ENCODE measurements at places on chromosomes 11 and 22.
A peak's percentile ranks its signal among the peaks of the same experiment; 100 is the strongest.

DNA sequence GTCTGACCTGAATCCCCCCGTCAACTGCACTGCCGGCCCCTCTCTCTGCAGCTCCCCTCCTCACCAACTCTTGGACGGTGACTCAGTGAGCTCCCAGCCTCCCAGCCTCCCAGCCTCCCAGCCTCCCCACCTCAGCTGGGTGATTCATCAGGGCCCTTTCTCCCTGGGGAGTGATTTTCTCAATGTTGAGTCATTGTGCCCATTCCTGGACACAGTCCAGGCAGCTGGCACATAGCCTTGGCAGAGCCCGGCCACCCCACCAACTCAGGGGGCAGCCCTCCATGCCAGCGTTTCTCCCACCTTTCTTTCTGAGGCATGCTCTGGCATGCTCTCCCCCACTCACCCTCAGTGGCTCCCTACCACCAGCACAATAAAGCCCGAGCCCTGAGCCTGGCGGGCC is 30.7 kb downstream of the PDE2A start:
- DNase-seq, result no peak

GRCh38 chr11:60710482-60710881 is 11.1 kb downstream of the MS4A8 start:
- DNase-seq, result no peak

DNA sequence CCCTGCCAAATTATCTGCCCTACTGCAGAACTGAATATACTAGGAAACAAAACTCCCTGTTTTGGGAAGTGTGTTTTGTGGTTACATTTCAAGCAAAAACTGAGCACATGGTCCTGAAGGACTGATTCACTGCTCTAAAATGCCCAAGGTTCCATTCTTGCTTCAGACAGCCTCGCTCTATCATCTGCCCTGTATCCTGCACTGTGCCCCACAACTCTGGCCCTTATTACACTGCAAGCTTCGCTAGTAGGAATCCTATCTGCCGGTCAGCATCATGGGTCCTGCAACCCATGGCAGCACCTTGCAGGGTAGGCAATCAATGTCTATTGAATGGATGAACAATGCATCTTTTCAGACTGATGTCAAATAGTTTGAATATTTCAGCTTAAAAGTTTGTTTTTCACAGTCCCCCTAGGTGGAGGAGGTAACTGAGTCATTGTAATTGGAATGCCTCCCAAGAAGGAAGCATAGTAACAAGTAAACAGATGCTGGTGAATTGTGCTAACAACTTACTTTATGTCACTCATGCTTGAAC is 21.3 kb downstream of the LAYN start:
- DNase-seq, result no peak

GRCh38 chr22:23898006-23898974 is 4.1 kb downstream of the MIF start:
- peak; percentile 12 for DNase-seq

DNA sequence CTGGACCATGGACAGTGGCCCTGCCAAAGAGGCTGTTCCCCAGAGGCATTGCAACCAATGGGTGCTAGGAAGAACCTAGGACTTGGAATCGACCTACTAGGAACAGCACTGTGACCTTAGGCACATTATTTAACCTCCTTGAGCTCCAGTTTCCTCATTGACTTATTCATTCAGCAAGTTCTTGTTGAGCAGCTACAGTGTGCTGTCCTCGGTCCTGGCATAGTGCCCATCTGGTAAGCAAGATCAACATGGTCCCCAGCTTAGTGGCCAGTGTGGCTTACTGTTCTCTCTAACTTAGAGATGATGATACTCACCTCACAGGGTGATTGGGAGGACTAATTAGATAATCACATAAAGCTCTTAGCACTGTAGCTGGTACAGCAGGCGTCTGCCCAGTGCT is 8.2 kb downstream of the ABCG4 start:
- no peak for DNase-seq

GRCh38 chr11:121323046-121323607 is 30.6 kb downstream of the SC5D start:
- DNase-seq, result no peak

DNA sequence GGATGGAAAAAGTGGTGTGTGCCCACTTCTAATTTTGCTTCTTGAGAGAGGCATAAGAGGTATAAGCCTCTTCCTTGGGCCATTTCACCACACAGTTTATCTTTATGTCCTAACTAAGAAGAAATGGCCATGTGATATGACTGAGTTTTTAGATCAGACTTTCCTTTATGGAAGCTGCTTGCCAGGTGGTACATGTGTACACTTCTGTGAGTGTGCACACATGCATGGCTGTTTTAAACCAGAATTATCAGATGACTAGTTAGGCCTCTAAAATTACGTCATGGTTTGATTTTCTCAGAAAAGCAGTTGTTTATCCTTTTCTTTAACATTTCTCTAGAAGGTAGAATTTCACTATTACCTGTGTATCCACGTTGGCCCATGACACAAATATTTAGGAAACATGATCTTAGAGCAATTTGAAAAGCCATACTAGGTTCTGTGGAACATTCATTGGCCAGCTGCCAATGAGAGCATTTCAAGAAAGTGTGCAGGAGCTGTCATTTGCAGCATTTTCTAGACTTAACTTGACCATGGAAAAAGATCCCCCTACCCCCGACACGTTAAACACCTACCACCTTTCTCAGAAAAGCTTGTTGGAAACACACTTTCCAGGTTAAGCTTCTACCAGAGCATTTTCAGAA is 109.2 kb upstream of the GAL start:
- no peak for DNase-seq

DNA sequence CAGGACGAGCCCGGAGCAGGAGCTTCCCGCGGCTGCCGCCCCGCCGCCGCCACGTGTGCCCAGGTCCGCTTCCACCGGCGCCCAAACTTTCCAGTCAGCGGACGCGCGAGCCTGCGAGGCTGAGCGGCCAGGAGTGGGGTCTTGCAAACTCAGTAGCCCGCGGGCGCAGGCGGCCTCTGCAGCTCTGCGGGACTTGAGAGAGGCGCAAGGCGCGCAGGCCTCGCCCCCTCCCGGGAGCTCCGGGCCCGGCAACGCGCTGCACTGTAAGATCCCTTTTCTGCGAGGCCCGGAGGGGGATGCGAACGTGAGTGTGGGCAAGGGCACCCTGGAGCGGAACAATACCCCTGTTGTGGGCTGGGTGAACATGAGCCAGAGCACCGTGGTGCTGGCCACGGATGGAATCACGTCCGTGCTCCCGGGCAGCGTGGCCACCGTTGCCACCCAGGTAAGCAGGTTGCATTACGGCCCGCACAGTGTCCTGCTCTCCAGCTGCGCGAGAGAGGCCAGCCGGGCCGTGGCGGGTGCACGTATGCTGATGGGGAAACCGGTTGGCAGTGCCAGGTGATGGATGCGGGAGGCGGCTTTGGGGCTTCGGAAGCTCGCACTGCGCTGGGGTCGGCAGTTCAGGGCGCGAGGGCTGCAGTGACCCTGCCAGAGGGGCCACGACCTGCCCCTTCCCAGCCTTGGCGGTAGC is 2.0 kb downstream of the SLC6A5 start:
- no peak for DNase-seq

Measured in activated CD4-positive, alpha-beta T cell treated with anti-CD3 and anti-CD28 coated beads, Interleukin-2, Interleukin-6, amounts not matched to agents 100 ng/mL and 50 ng/mL, durations not matched to agents 16 hours and 8 hours (primary cell).